Activated CD4-positive, CD25-positive, alpha-beta regulatory T cell (primary cell): ENCODE measurements at places on chromosomes 6 and 20.

DNA sequence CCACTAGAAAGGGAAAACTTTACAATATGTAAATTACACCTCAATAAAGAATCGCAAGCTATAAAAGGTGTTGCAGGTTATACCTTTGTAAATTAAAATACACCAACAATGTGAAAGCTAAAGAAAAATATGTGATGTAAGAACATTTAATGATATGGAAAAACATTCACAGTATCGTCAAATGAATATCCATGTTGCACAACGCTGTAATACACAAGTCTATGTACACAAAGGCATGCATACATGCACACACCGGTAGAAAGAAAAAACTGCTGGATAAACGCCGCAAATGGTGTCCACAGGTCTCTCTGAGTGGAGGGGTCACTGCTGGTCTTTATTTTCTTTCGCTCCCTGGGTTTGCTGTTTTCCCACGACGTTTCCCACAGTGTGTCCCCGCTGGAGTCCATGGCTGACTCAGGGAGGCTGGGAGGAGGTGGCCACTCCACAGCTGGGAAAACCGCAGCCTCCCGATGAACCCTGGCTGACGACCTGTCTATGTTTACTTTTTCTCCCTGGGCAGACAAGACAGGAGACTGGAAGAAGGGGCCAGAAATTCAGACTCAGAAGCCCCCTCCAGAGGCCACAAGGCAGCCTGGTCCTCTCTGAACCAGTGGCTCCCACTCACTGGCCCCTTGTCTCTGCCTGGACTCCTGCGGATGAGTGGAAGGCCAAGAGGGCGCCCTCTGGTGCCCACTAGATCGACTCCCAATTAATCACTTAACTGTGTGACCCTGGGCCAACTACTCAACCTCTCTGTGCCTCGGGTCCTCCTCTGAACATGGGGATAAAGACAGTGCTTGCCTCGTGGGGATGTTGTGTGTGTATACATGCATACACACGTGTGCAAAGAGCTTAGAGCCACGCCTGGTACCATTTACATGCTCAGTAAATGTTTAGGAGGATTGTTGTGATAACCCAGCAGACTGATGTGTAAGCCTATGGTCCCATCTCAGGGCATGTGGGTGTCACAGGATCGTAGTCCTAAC is 12.8 kb upstream of the BPI start:
- DNase-seq, result no peak

GRCh38 chr20:63330940-63331339 is 30.2 kb downstream of the CHRNA4 start:
- no peak for DNase-seq

DNA sequence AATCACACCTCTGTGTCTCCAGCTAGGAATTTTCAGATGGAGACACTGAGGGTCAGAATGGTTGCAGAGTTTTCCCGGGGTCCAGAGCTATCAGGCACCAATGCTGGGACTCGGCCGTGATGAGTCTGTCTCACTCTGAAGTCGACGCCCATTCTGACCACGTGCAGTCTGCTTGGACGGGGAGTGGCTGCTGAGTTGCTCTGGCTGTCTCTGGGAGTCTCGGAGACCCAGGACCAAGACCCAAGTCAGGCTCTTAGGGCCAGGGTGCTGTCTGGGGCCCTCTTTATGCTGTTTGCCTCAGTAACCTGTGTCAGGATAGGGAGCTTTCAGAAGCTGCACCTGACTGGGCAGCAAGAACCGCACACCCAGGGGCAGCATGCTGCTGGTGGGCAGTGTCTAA is 4.6 kb downstream of the IP6K3 start:
- DNase-seq, result no peak

- DNase-seq, result no peak
Observed at GRCh38 chr20:19462491-19462890, 250.0 kb downstream of the SLC24A3 start.

GRCh38 chr6:5707281-5708045 is 299.3 kb downstream of the NRN1 start:
- no peak for DNase-seq

DNA sequence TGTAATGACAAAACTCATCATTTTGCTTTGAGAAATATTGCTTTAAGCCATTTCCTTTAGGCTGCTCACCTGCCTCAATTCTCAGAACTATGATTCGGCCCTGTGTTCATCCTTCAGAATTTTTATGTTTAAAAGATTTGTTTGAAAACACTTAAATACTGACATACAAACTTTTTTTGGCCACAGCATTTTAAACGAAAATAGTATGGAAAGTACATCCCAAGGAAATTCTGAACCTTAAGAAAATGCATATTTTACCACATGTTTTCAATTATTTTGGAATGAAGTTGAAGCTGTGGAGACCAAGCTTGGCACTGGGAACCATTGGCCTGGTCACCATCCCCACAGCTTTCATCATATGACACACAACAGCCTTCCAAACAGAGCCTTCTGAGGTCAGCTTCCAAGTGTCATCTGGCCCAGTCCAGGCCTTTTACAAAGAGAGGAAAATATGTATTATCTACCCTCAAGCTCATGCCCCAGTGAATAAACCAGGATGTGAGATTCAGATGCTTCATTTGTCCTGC is 83.3 kb downstream of the SOD2 start:
- DNase-seq, result no peak

DNA sequence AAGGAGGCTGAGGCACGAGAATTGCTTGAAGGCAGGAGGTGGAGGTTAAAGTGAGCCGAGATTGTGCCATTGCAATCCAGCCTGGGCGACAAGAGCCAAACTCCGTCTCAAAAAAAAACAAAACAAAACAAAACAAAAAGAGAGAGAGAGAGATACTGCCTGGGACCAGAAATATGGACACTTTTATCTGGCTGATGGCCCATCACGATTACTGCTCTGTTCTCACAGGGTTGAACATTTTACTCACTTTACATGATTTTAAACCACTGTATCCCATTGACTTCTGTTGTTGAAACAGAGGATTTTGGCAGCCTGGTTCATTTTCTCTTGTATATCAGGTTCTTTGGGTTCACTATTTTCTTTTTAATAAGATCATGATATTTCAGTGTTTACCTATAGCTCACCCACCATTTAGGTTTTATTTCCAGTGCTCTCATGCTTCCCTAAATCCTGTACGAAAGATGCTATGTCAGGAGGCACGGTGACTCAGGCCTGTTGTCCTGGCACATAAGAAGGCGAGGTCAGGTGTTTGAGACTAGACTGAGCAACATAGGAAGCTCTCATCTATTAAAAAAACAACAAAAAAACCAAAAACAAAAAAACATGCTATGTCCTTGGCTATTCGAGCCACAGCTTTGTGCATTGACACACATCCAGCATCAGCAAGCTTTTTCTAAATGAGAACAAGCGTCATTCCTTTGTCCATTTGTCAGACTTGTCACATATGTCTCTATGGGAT is 34.5 kb upstream of the RREB1 start:
- DNase-seq, result no peak

- no peak for DNase-seq
Observed at GRCh38 chr6:167558246-167559177, 233.6 kb downstream of the TTLL2 start.

- no peak for DNase-seq
Observed at GRCh38 chr20:58986286-58986967, 5.4 kb downstream of the NELFCD start.

DNA sequence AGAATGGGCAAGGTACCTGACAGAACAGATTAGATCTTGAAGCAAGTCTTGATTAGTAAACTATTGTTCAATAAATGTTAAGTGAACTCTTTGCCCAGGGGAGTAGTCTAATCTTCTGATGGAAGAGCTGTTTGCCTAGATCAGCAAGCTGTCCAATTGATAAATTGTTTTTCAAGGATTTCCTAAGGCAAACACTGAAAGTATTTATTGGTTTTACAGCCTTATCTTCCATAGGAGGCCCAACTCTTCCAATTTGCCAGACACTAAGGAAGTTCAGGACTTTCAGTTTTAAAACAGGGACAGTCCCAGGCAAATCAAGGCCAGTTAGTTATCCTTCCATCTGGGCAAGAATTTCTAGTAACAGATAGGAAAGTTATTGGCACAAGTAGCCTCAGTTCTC is 1.8 kb upstream of the C6orf163 start:
- no peak for DNase-seq

- DNase-seq, result no peak
Observed at GRCh38 chr6:119738425-119738824, 388.9 kb upstream of the MAN1A1 start.

DNA sequence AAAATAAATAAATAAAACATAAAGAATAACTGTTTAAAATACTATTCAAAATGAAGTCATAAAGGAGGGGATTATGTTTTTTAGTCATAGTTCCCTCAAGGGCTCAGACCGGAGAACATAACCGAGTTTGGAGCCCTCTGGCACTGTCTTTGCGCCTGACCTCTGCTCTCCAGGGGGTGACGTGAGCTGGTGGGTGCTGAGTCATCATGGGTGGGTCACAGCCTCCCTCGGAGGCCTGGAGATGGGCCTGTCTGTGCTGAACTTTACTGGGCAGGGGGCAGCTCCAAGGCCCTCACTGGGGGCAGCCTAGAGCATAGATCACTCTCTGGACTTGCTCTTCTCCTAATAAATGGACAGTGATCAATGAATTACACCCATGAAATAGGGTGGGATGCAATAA is 3.1 kb upstream of the MAVS start:
- DNase-seq, result no peak

GRCh38 chr6:71400852-71401251 is 112.2 kb downstream of the OGFRL1 start:
- no peak for DNase-seq

DNA sequence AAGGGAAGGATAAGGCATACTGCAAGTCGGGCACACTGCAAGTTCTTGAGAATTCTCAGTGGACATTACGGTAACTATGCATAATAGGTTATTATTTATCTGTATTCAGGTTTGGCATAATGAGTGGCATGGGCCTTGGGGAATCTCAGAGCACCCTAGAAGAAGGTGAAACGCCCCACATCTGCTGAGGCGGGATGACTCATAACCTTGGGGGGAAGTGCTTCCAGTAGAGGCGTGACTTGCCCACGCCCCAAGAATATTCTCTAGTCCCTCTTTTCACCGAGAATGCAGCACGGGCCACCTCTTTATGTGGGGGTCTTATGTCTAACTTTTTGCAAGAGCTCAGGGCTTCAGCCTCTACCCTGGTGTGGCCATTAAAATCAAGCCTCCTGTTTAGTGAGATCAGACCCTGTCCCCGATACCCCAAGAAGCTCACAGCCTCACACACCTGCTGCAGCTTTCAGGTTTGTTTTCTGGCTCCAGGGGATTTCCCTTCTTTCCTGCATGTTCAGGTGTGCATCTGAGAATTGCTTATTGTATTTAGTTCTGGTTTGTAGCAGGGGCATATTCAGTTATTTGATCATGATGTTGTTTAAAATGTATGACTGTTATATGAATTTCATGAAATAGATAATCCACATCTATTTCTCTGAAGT is 19.1 kb downstream of the ZFP64 start:
- DNase-seq, result no peak

- DNase-seq, result peak; percentile 68
Observed at GRCh38 chr20:50930976-50931305, 296 bp downstream of the ADNP start.

DNA sequence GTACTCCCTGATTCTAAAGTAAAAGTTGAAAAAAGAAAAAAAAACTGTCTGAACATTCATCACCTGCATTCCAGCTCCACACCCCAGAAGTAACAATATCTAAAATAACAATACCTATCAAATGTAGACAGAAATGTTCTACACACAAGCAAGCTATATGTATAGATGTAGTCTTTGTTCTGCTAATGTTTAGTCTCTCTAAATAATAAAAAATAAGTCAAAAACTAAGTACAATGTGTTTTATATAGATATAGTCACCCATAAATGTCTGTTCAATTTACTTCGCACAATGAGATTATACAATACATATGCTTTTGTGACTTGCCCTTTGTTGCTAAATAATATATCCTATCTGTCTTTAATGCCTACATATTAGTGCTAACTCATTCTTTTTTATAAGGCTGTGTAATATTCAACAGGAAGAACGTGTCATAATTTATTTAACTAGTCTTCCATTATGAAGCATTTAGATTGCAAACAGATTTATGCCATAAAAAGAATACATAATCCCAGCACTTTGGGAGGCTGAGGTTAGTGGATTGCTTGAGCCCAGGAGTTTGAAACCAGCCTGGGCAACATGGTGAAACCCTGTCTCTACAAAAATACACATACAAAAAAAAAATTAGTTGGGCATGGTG is 216.2 kb upstream of the ZNF217 start:
- DNase-seq, result no peak

GRCh38 chr6:42120895-42121865 is 21.2 kb downstream of the C6orf132 start:
- no peak for DNase-seq

- no peak for DNase-seq
Observed at GRCh38 chr6:6826095-6826901, 237.8 kb downstream of the LY86 start.

DNA sequence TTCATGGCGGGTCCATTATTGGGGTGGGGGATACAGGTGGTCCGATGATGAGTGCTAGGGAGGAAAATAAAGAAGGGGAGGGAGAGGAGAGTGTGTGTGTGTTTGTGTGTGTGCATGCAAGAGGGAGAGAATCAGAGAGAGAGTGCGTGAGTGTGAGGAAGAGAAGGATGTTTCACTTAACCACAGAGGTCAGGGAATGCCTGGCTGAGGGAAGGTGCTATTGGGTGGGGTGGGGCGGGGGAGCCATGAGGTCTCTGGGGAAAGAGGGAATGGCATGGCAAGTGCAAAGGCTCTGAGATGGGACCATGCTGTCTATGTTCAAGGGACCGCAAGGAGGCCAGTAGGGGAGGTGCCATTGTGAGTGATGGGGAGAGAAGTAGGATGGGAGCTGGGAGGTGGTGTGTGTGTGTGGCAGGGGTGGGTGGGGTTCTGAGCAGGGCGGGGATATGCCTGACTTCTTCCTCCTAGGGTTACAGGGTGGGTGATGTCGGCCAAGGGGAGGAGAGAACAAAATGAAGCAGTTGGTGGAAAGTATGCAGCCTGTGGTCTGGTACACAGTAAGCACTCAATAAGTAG is 23.0 kb downstream of the CEBPB start:
- DNase-seq, result no peak

DNA sequence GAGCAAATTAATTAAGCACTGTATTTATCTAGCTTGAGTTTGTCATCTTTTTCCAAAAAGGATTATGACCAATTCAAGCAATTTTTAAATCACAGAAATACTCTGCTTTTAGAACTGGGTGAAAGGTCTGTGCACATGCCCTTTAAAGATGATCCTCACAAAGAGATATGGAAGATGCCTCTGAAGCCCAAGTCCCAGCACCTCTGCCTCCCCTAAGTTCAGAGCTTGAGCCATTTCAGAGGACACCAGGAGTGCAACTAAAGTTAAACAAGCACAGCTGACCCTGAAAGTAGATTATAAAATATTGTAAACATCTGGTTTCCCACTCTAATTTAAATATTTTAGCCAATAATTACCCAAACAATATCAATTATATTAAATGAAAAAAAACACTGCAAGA is 139.5 kb upstream of the BEND6 start:
- no peak for DNase-seq

GRCh38 chr6:6595952-6596351 is 7.4 kb downstream of the LY86 start:
- no peak for DNase-seq
